ENCODE measurements at places on chromosomes 7 and 10. TPM values are rescaled to one million over a fixed set of nuclear protein-coding genes. Genes with fewer than 3 reads are reported as not detected.

GRCh38 chr10:79237454-79238157, 109.7 kb upstream of the PPIF start:
- DNase-seq = no peak

DNA sequence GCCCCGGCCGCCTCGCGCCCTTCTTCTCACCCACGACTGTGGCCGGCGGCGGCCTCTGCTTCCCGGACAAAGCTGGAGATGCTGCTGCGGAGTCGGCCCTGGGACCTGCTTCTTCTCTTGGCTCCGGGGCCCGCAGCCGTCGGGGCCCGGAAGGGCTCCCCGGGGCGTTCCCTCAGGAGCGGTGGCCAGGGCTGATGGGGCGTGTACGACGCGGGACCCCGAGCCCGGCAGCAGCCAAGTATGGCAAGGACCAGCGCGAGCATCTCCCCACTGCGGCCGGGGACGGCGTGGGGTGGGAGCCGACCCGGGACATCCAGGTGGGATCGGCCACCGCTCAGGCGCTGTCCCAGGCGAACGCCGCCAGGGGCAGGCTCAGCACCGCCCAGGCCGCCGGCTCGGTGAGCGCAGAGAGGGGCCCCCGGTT, 27.6 kb upstream of the BMS1 start:
- no peak for DNase-seq

GRCh38 chr7:66348531-66348930, 143.4 kb downstream of the TPST1 start:
- DNase-seq = no peak

DNA sequence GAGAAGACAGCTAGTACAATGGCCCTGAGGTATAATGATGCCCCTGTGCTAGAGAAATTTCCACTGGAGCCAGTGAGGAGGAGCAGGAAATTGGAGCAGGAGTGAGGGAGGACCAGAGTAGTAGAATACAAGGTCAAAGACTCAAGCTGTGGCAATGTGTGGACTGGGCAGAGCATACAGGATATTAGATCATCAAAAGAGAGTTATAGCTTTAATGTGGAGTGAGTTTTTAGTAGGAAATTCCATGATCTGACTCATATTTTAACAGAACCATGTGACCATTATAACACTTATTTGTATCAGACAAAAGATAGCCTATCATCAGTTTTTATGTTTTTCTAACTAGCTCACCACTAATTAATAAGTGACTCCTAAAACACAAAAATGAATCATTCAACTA, 154.1 kb downstream of the DGKB start:
- no peak for DNase-seq

- no peak for DNase-seq
These were observed 94.3 kb downstream of the ZEB1 start for GRCh38 chr10:31413325-31413724.

DNA sequence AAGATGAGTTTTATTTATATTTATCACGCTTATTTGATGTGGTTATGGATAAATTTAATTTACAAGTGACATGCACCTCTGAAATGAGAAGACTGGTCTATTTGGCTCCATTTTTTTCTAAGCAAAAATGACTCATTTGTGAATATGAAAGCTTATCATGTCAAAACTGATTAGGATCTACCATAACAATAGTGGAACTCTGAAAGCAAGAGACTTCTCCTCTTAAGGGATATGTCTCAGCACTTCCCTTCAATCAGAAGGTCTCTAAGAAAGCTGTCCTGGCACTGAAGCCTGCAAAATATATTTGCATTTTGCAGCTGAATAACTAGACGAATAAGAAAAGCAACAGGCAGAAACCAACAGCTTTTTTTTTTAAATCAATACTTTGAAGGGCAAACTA, 12.7 kb downstream of the FAS start:
- no peak for DNase-seq

GRCh38 chr7:38186593-38187314, 8.7 kb downstream of the STARD3NL start:
- DNase-seq = no peak

GRCh38 chr7:114959931-114960330, 38.0 kb downstream of the MDFIC start:
- no peak for DNase-seq

GRCh38 chr10:52387744-52388143, 73.7 kb downstream of the DKK1 start:
- no peak for DNase-seq

DNA sequence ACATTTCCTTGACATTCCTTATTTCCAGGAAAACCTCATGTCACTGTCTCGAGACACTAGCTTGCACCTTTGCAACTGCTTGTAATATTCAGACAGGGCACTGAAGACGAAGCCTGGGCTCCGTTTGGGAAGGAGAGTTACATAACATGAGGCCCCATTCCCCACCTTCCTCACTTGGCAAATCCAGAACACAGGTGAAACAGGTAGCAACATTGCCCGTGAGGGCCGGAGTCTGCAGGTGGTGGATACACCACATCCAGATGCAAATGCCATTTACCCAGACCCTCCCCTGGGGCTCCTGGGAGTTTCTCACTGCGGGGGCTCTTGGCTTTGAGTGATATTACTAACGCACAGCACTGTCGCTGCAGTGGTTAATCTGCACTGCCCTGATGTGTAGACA, 491.0 kb downstream of the PTPRN2 start:
- no peak for DNase-seq

DNA sequence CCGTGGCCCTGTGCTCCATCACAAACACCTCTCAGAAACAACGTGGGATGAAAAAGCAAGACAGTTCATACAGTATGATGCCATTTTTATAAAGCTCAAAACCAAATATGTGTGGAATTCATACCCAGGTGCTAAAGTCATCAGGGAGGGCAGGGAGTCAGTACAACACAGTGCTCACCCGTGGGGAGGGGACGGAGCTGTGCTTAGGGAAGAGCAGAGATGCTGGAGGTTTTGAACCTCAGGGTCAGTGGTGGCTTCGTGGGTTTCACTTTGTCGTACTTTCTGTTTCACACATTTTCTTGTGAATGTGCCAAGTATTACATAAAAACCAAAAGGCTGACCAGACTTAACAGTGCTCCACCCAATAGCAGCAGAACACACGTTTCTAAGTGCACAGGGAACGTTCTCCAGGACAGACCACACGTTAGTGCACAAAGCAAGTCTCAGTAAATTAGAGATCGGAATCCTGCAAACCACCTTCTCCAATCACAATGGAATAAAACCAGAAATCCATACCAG, 21.2 kb downstream of the ZMIZ2 start:
- no peak for DNase-seq

- no peak for DNase-seq
These were observed 7.8 kb downstream of the CPA5 start for GRCh38 chr7:130352194-130353074.

DNA sequence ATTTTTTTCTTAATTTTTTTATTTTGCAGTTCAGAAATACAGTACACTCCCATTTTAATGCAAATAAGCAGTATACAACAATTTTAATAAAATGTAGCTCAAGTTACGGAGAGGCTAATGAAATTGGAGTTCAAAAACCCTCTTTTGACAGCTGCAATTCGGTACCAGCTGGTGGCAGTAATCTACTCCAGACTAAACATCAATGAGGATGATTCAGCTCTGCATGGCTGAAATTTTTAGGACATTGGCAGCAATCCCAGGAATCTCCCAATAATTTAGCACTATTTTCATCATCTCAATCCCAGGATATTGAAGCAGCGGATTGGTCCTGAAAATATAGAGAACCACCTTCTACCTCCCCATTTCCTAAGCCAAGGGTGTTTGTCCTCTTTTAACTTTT, 278.8 kb downstream of the CACNA2D1 start:
- DNase-seq = peak; percentile 78

- DNase-seq = no peak
These were observed 35.5 kb upstream of the BICC1 start for GRCh38 chr10:58477122-58477521.

- DNase-seq = peak; percentile 12
These were observed 10.4 kb downstream of the HDAC9 start for GRCh38 chr7:18505870-18506460.

- DNase-seq = no peak
These were observed 3.5 kb upstream of the SCIN start for GRCh38 chr7:12567015-12567414.

DNA sequence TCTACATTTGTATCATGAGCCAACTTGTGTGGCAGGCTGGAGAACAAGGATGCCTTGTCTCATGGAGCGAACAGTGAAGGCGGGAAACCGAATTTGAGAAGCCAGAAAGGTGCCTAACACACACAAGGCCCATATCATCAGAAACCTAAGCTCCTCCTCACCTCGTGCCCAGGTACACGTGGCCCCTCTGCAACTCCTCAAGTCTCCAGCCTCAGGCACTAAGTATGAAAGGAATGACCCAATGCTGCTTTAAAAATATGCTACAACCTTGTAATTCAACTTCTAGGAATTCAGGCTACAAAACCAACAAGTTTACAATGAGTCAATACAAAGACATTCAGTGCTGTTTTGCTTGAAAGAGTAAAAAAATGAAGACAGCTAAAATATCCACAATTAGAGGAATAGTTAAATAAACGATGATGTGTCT, 95.7 kb downstream of the CDK6 start:
- DNase-seq = no peak

- no peak for DNase-seq
These were observed 51.3 kb downstream of the TCAF1 start for GRCh38 chr7:143850682-143851081.

- no peak for DNase-seq
These were observed 1122.1 kb downstream of the XPNPEP1 start for GRCh38 chr10:108801220-108801619.

DNA sequence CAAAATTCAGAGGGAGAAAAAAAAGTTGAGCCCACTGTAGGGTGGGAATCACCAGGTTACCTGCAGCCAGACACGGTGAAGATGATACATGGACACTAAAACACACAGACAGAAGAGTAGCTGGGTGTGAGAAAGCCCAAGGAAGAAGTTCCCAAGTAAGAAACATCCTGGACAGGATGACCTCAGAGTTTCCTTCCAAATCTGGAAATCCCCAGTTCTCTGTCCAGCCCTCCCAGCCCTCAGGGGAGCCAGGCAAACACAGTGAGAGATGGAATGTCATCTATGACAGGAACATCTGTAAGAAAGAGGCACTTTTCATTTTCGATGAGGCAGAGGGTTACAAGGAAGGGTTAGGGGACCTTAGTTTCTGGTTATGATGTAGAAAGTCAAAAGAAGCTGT, 125.1 kb upstream of the LYZL1 start:
- no peak for DNase-seq

GRCh38 chr10:25808372-25808771, 125.7 kb upstream of the MYO3A start:
- DNase-seq = no peak

DNA sequence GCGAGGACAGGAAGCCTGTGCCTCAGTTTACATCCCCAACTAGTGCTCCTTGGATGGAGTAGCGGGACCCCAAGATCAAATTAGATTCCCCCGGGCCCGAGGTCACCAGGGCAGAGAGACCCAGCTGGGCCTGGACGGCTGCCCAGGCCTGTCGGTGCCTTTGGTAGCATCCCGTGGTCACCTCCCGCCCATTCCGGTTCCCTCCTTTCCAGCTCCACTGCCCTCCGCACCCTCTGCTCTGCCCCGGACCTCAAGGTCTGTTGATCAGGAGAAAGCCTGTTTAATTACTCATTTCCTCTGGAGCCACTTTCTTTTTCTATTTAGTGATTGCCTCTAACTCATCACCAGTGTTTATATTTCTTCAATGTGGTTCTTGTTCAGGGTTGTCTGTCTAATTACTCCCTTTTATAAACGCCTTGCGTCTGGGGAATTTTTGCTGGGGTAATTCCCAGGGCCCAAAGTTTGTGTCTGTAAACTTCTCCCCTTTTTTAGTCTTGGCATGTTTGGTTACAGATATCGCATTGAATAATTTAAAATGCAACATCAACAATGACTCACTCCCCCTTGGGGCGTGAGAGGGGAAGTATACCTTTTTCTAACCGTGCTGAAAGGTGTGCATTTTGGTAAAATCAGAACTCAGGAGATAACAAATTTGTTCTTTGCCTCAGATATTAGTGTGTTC, 1.9 kb downstream of the FOXK1 start:
- DNase-seq = peak; percentile 90

DNA sequence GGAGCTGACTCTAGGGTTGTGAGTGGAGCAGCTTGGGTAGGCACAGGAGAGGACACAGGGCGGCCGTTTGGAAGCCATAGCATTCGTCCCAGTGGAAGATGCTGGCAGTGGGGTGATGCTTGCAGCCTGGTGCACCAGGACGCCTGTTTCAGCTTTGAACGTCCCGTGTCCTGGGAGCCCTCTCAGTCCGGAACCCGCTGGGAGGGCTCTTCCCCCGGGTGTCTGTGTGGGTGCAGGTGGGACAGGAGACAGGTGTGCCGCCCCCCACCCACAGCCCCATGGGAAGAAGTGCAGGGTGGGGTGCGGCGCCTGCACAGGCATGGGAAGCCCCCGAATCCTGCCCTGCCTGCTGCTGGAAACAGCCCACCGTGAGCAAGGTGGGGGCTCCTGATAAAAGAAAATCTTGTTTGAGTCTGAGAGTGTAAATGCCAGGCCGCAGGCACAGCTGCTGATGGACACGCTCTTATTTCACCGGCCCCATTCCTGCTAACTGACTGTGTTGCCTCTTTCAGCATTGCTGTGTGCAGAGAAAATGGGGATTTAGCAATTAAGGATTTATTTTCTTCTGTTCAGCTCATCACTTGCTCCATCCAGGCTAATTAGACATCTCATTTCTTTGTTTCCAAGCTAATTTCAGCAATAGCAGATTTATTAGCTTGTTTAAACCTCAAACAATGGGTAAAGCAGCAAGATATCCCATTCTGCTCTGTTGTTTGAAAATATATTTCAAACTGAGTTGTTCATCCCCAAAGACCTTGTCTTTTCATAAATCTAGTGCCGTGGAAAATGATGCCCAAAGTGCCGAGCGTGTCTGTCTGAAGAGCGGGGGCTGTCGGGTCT, 54.9 kb upstream of the DPYSL4 start:
- DNase-seq = no peak

DNA sequence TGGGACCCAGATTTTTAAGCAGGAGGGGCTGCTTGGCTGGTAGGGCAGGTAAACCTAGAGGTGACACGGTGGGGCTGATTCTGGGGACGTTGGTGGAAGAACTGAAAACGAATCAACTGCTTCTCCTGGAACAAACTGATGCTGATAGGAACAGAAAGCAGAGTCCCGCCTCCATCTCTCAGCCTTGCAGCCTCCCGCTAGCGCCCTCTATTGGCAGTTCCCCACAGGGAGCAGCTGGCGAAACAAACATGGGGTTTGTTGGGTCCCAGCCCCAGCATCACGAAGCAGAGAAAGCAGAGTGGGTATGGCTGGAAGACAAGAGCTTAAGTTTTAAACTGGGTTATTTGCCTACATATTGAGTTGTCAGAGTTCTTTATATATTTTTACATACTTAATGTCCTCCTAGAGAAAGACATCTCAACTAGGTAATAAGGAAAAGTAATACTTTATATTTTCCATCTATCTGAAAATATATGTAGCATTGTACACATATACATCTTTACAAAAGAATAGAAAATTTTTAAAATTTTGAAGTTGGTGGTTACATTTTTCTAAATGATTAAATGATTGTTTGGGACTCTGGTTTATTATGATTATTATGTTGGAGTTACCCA, 42.3 kb upstream of the FOXI2 start:
- peak; percentile 30 for DNase-seq

AKR1C4 gene
- polyA plus RNA-seq = 0.20 TPM

NOD1 gene
- 10.9 TPM for polyA plus RNA-seq

SPDYE2B gene
- polyA plus RNA-seq = not detected

EVX1 gene
- polyA plus RNA-seq = 0.88 TPM

POM121 gene
- 31.0 TPM for polyA plus RNA-seq

PTPN12 gene
- 55.7 TPM for polyA plus RNA-seq

PON1 gene
- polyA plus RNA-seq = 0.54 TPM

CLRN3 gene
- polyA plus RNA-seq = not detected

GPR37 gene
- polyA plus RNA-seq = not detected

CYP2W1 gene
- polyA plus RNA-seq = 0.70 TPM

LGI1 gene
- 5.9 TPM for polyA plus RNA-seq

TBC1D12 gene
- polyA plus RNA-seq = 6.7 TPM

PPP1R3C gene
- polyA plus RNA-seq = 7.8 TPM

INA gene
- polyA plus RNA-seq = 18.3 TPM

MEOX2 gene
- 0.82 TPM for polyA plus RNA-seq

Measured in adrenal gland (tissue), 19 donors.